Stimulated activated CD4-positive, alpha-beta T cell treated with anti-CD3 and anti-CD28 coated beads, Interleukin-15, amount 100 ng/mL, for 1 hour (primary cell): ENCODE measurements at places on chromosomes 7 and 10.

DNA sequence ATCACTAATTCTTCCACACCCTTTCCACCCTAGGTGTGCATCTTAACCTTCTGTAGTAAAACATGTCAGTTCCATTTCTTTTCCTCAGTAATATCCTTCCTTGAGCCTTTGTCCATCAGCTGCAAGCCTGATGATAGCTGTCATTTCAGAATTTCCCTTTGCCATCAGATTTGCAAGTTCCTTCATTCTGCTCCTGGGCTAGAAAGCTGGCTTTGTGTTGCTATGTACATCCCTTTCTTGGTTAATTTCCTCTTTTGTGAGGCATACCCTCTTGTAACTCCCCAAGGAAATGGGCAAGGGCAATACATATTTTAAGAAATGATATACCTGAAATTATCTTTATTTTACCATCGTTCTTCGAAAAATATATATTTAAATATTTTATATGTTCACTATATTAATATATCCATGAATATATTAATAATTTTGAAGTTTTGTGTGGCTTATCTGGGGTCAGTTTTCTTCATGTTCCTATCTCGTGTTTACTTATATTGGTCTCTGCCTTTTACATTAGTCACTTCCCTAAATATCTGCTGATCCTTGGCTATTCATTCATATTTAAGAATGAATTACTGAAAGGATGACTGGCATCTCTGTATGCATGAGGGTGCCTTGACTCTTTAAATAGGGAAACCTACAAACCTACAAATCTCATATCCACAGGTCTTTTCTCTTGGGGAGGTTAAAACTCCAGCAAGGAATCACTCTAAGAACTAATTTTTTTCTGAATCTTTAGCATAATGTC is 143.8 kb downstream of the ZNF22 start:
- DNase-seq: no peak

GRCh38 chr10:129191797-129192196 is 275.2 kb upstream of the MGMT start:
- DNase-seq: no peak

- DNase-seq: no peak
Measured at GRCh38 chr7:1748839-1749173, 78.7 kb downstream of the ELFN1 start.

DNA sequence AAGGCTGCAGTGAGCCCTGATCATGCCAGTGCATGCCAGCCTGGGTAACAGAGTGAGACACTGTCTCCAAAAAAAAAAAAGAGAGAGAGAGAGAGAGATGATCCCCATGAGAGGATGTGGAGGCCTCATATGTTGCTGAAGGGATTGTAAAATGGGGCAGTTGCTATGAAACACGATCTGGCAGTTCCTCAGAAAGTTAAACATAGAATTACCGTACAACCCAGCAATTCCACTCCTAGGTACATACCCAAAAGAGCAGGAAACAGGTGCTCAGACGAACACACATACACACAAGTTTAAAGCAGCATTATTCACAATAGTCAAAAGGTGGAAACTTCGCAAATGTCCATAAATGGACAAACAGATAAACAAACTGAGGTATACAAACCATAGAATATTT is 27.4 kb upstream of the CYTH3 start:
- no peak for DNase-seq

DNA sequence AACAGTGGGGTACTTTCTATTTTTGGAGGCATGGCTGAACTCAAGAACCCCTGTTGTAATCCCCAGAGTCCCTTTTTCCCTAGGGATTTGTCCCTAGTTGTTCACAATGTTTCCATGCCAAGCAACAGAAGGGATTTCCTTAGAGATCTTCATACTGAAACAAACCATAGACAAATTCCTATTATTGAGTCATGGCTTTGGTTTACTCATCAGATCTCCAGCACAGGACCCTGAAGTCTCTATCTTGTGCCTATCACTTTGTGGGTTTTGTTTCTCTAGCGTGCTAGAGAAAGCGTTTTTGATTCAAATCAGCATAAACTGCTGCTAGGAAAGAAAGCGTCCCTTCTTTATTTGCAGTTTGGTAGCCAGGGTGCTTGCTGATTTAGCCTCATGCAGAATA is 165.0 kb downstream of the BAMBI start:
- no peak for DNase-seq

- no peak for DNase-seq
Measured at GRCh38 chr7:98286701-98287485, 5.4 kb downstream of the BRI3 start.

GRCh38 chr10:34670081-34670480 is 145.0 kb downstream of the PARD3 start:
- no peak for DNase-seq

DNA sequence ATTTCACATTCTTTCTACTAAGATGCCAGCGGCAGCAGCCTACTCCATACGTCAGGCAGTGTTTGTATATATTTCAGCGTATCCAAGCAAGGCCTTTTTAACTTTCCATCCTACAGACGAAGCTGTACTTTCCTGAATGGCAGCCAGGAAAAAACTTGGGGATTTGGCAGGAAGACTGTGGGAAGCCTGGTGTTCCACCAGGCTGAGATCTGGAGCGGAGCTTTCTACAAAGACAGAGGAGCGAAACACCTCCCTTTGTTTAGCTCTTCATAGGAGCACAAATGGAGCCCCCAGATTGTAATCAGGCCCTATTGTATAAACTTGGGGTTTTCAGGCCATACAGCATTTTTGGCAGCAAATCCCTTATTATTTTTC is 143.8 kb downstream of the TES start:
- DNase-seq: no peak

DNA sequence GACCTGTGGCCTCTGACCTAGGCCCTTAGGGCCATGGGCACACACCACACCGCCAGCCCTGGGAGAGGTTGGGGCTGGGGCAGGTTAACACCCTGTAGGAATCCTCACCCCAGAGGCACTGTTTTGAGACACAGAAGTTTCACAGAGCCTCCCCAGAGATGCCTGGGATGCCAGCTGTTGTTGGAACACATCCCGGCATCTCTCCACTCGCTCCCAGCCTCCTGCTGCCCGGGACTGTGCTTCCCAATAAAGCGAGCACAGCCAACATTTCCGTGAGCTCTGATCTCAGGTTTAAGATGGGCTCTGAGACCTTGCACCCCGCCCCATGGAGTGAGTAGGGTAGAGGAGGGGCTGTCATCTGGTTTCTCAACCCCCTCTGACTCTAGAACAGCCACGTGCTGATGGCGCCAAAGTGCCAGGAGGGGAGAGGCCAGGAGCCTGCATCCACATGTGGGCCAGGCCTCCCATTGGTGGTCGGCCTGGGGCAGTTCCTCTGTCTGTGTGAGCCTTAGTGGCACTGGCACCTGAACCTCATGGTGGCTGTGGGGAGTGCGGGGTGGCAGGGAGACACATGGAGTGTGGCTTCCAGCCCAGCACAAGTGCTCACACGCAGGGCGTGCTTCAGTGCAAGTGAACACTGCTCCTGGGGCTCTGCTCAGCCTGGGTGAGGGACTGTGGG is 54.7 kb downstream of the RASGEF1A start:
- DNase-seq: no peak

DNA sequence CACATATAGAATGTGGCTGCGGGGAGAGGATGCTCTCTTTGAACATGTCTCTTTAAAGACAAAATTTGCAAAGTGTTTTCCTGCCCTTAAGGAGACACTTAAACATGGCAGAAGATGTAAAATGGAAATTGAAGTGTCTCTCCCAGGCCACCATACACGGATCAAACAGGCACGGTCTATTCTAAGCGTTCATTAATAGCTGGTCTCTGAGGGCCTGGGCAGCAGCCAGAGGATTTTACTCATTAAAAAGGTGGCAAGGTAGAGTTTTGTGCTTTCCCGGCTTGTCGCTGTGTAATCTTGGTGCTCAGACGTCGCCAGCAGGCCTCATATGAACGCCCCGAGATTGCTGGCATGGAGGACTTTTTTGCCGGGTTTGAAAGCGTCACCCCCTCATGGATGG is 205.5 kb downstream of the EMX2 start:
- no peak for DNase-seq

DNA sequence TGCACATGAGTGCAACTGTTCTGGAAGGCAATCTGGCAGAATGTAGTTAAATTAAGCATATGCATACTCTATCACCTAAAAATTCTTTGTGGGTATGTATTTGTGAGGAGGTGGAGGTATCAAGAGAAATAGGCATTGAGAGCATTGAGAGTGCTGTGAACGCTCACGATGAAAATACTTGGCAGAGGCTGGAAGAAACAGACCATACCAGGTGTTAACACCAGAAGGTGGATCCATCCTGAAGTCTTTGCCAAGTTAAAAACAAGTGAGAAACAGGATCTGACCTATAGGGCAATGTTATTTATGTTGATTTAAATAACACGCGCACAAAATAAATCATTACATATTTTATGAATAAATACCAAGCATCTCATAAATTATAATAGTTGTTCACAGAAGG is 311.6 kb downstream of the PCLO start:
- no peak for DNase-seq

DNA sequence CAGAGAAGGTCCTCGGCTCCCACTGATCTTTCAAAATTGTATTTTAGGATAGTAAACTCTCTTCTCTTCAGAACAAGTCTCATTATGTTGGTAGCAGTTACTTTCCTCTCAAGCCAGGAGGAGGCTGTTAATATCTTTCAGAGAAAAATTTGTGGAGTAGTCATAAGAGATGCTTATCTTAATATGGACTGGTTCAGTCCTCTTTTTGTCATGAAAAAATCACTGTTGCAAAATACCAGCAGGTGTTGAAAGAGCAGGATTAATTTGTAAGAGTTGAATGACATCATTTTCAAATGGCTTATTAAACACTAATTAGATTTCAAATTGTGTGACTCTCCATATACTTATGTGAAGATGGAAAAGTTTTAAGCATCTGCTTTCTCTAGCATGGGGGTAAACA is 662.5 kb downstream of the POM121L12 start:
- no peak for DNase-seq

GRCh38 chr10:75487087-75487754 is 55.8 kb downstream of the LRMDA start:
- no peak for DNase-seq

GRCh38 chr10:66637273-66638036 is 288.4 kb upstream of the LRRTM3 start:
- DNase-seq: no peak

DNA sequence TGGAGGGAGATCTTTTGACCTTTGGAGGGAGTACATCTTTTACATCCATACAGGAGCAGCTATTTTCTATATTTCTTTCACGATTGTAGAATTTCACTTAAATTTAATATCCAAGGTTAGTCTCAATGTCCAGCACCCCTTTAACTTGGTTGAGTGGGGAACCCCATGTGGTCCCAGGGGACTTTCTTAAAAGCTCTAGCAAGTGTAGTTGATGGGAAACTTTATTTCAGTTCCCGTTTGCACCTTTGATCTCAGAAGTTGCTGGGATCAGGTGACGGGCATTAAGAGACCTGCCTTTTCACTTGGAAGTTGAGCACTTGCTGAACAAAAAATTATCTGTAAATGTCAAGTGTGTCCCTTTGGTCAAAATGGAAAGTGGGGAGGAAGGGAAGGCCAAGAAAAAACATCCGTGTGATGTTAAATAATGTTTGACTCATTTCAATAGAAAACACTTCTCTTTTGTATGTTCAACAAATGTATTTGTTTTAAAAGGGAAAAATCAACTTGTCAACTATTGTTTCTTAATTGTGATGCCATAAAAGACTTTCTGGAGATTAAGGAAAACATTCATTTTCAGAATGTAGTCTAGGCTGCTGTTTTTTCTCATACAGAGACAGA is 370.1 kb upstream of the GALNT17 start:
- DNase-seq: no peak

DNA sequence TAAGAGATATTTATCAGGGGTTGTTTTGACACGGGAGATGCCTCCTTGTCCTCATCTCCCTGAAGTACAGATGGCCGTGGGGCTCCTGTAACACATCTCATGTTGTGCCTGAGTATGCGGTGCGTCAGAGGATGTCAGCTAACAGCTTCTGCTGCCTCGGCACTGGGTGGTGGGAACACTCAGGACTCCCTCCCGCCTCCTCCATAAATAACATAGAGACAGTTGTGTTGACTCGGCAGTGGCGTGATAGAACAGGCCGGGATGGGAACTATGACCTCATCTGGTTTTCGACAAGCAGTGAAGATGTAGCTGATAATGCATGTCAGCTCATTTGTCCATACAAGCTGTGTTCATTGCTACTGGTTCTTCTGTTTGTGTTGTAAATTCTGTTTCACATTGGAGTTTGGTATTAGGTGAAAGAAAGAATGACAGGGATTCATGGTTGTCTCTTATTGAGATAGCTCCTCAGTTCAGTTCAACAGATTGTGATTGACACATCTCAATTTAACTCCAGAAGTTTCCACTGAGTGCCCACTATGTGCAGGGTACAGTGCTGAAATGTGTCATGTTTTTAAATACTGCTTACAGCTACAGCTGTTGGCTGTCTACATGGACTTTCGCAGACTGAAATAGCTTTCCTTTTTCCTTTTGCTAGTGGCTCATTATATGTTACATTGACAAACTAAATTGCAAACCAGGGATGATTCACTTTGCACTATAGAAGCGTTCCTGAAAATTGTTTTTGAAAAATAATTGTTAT is 87.4 kb downstream of the CHN2 start:
- no peak for DNase-seq
